Heart left ventricle (tissue), 16 donors: ENCODE measurements at places on chromosomes 5 and 9. TPM values are rescaled to one million over a fixed set of nuclear protein-coding genes. Genes with fewer than 3 reads are reported as not detected.

DNA sequence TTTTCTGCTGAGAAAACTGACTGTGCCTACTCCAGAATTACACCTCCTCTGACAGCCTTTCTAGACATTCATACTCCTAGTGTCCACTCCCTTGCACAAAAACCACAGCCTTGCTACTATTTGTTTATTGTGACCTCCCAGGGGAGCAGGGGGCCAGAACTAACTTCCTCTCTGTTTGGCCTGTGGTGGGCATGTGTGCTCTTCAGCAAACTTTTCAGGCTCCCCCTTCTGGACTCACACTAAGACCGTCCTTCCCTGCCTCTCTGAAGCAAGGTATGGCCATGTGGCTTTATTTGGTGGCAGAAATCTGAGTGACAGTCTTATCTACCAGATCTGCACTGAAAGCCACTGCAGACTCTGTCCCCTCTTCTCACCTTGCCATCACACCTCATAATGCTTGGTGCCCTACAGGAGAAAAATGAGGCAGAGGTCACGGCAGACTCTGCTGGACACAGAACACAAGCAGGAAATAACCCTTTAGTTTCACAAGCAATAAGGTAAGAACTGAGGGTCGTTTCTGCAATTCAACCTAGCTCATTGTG lies 28.2 kb downstream of the LIFR start:
- peaks cover 31% of the 10 kb centered on the region for H3K4me1 ChIP-seq
- no peak for DNase-seq
- H3K27me3 ChIP-seq: no peaks in the 10 kb centered on the region
- peaks cover 46% of the 10 kb centered on the region for H3K36me3 ChIP-seq
- no peak overlapping the region for H3K4me3 ChIP-seq

DNA sequence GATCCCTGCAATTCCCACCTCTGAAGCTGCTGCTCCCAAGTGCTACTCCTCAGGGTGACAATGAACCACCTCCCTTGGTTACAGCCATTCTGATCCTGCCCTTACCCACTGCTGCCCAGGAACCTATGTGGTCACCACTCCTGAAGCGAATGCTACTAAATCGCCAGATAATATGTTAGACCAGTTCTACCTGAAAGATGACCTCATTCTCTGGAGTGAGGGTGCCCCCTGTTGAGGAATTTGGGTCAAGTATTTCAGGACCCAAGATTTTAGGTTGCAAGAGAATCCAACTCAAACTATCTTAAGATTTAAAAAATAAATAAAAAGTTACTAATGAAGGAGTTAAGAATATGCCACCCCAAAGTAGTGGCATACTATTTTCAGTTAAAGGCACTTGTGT lies 5.8 kb upstream of the SNAPC3 start:
- no peaks in the 10 kb centered on the region for H3K27me3 ChIP-seq
- DNase-seq: no peak
- H3K4me1 ChIP-seq: peaks cover under 1% of the 10 kb centered on the region
- H3K4me3 ChIP-seq: no peak overlapping the region
- H3K27ac ChIP-seq: no peak overlapping the region

DNA sequence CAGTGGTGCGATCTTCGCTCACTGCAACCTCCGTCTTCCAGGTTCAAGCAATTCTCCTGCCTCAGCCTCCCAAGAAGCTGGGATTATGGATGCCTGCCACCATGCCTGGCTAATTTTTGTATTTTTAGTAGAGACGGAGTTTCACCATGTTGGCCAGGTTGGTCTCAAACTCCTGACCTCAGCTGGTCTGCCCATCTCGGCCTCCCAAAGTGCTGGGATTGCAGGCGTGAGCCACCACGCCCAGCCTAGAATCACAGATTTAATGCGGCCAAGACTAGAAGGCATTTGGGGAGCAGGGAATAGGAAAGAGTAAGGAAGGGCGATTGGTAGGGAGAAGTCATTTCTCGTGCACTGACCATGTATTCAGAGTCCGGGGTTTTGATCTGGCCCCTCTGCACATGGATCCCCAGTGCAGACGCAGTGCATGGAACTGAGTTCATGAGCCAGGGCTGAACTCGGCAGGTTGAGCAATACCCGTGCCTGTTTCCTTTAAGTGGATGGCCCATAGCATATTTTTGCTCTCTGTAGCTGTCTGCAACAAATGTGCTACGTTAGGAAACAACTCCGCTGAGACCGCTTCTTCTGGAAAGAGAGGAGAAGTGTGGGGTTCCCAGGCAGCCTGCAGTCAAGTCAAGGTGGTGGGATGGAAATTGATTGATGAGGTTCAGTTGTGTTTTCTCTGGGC lies 3.4 kb upstream of the HMCN2 start:
- H3K36me3 ChIP-seq: no peaks in the 10 kb centered on the region
- no peak for DNase-seq
- H3K4me3 ChIP-seq: no peak overlapping the region
- no peak overlapping the region for H3K27ac ChIP-seq
- peaks cover 19% of the 10 kb centered on the region for H3K4me1 ChIP-seq
- peaks cover 39% of the 10 kb centered on the region for H3K27me3 ChIP-seq

GRCh38 chr9:17166346-17166745 lies 31.5 kb downstream of the CNTLN start:
- H3K36me3 ChIP-seq: no peaks in the 10 kb centered on the region
- no peak overlapping the region for H3K4me3 ChIP-seq
- no peaks in the 10 kb centered on the region for H3K4me1 ChIP-seq
- no peak overlapping the region for H3K27ac ChIP-seq
- DNase-seq: no peak

- no peak for DNase-seq
- no peaks in the 10 kb centered on the region for H3K27me3 ChIP-seq
- H3K27ac ChIP-seq: no peak overlapping the region
These were observed 89.4 kb upstream of the SLC12A2 start for GRCh38 chr5:127994087-127994660.

FAM163B gene
- not detected for total RNA-seq

BARHL1 gene
- total RNA-seq: not detected

ANKRD34B gene
- total RNA-seq: not detected

TMEM252 gene
- total RNA-seq: not detected
